ENCODE measurements at places on chromosomes 1 and 21.

GRCh38 chr21:27040738-27041469 is 74.0 kb upstream of the ADAMTS5 start:
- no peak for DNase-seq

DNA sequence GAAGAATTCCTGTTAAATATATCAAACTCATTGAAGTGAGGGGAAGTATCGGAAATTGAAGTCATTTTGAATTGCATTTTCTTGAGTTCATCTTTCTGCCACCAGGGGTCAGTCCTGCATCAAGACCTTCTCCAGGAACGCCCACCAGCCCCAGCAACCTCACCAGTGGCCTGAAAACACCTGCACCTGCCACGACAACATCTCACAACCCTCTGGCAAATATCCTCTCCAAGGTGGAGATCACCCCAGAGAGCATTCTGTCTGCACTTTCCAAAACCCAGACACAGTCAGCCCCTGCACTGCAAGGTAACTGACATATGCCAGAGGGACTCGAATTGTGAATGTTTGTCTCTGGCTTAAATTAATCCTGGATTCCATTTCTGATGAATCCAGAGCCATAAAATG is 22.8 kb upstream of the TARS2 start:
- DNase-seq, result peak; percentile 83

GRCh38 chr1:201551877-201552731 is 13.2 kb downstream of the NAV1 start:
- DNase-seq, result no peak

DNA sequence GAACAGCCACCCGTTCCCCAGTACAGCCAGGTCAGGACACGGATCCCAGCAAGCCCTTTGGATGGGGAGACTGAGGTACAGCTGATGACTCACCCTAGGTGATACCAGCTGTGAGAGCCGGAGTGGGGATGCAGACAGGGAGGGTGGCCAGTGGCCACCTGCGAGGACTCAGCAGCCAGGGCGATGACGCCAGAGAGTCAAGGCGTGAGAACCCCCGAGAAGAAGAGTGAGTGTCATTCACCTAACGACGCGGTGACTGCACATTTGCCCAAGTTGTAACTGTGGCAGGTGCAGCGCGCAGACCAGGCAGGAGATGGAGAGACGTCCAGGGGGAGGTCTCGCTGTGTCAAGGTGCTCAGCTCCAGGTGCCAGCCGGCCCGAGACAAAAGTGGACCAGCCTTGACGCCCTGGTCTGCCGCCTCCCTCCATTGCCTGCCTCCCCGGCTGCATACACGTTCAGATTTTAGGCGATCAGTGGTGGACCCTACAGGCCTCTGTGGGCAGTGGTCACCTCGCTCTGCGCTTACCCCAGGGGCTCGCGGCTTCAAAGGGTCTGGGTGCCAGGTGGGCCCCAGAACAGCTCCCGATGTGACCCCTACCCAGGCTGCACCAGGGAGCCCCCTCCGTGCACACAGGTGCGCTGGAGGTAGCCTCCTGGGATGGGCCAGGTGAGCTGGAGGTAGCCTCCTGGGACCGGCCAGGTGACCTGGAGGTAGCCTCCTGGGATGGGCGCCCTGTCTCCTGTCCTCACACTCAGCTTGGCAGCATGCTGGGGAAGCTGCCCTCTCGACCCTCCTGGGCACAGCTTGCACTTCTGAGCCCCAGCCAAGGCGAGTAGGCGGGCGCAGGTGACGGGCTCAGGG is 11.9 kb downstream of the LRRC3 start:
- no peak for DNase-seq

DNA sequence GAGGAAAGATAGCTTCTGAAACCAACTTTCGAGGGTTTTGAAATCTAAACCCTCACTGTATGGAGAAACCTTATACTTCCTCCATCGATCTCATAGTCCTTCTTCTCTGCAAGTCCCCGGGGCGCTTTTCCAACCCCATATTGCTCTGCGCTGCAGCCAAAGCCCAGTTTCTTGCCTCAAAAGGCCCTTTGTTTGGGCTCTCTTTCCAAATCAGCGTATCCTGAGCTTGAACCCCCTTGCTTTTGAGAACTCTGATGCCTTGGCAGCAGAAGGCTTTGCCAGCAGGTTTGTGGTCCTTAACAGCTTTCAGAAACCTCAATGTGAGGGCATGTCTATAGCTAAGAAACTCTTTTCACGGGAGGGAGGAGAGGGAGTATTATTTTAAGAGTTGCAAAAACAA is 21.6 kb downstream of the PLPP3 start:
- no peak for DNase-seq

- DNase-seq, result peak; percentile 51
Observed at GRCh38 chr1:12275370-12275769, 45.5 kb downstream of the VPS13D start.

Data from HEK293T (cell line).